ENCODE measurements at places on chromosomes 11 and 22. TPM values are rescaled to one million over a fixed set of nuclear protein-coding genes. Genes with fewer than 3 reads are reported as not detected.

The FAM111B gene
- polyA plus RNA-seq = not detected

The P2RY6 gene
- polyA plus RNA-seq = not detected

The B4GALNT4 gene
- 0.56 TPM for polyA plus RNA-seq

The SLC5A1 gene
- polyA plus RNA-seq = not detected

The OR4C3 gene
- polyA plus RNA-seq = not detected

The APOBEC3B gene
- not detected for polyA plus RNA-seq

The KCNK4 gene
- polyA plus RNA-seq = 0.17 TPM

The GLYATL1B gene
- polyA plus RNA-seq = not detected

The SCGB1C1 gene
- polyA plus RNA-seq = not detected

The APBB1 gene
- 52.5 TPM for polyA plus RNA-seq

The SCGB1A1 gene
- polyA plus RNA-seq = not detected

The NUP160 gene
- 5.9 TPM for polyA plus RNA-seq

The SYCE3 gene
- 43.1 TPM for polyA plus RNA-seq

The MIAT gene
- 20.1 TPM for polyA plus RNA-seq

The EHD1 gene
- polyA plus RNA-seq = 2.5 TPM

The TRIM51 gene
- not detected for polyA plus RNA-seq

The FIBP gene
- polyA plus RNA-seq = 37.0 TPM

The CD248 gene
- not detected for polyA plus RNA-seq

The DNAJB7 gene
- polyA plus RNA-seq = not detected

The TSGA10IP gene
- 0.73 TPM for polyA plus RNA-seq

The PRG3 gene
- polyA plus RNA-seq = not detected

The DDIAS gene
- polyA plus RNA-seq = 2.5 TPM

The POU2AF2 gene
- not detected for polyA plus RNA-seq

The SLC22A25 gene
- polyA plus RNA-seq = not detected

The IGSF9B gene
- 0.11 TPM for polyA plus RNA-seq

The PPP6R3 gene
- polyA plus RNA-seq = 29.8 TPM

The HTR3B gene
- polyA plus RNA-seq = not detected

The CHRDL2 gene
- not detected for polyA plus RNA-seq

The DBX1 gene
- not detected for polyA plus RNA-seq

The SMPD1 gene
- 49.1 TPM for polyA plus RNA-seq

The EPS8L2 gene
- 170 TPM for polyA plus RNA-seq

The FAM83F gene
- not detected for polyA plus RNA-seq

The UPK3A gene
- polyA plus RNA-seq = not detected

The MMP1 gene
- not detected for polyA plus RNA-seq

The CD3E gene
- polyA plus RNA-seq = not detected

The TEX12 gene
- 0.77 TPM for polyA plus RNA-seq

The HEPN1 gene
- polyA plus RNA-seq = not detected

The PRSS23 gene
- 7.1 TPM for polyA plus RNA-seq

The SEC14L6 gene
- 1.4 TPM for polyA plus RNA-seq

The PDE3B gene
- 2.3 TPM for polyA plus RNA-seq

The FGF4 gene
- not detected for polyA plus RNA-seq

The SYT7 gene
- polyA plus RNA-seq = 18.3 TPM

The DEUP1 gene
- polyA plus RNA-seq = 4.7 TPM

The KCNJ11 gene
- polyA plus RNA-seq = 5.0 TPM

The RBMXL2 gene
- not detected for polyA plus RNA-seq
